ENCODE measurements at places on chromosomes 7 and 10. TPM values are rescaled to one million over a fixed set of nuclear protein-coding genes. Genes with fewer than 3 reads are reported as not detected.

DNA sequence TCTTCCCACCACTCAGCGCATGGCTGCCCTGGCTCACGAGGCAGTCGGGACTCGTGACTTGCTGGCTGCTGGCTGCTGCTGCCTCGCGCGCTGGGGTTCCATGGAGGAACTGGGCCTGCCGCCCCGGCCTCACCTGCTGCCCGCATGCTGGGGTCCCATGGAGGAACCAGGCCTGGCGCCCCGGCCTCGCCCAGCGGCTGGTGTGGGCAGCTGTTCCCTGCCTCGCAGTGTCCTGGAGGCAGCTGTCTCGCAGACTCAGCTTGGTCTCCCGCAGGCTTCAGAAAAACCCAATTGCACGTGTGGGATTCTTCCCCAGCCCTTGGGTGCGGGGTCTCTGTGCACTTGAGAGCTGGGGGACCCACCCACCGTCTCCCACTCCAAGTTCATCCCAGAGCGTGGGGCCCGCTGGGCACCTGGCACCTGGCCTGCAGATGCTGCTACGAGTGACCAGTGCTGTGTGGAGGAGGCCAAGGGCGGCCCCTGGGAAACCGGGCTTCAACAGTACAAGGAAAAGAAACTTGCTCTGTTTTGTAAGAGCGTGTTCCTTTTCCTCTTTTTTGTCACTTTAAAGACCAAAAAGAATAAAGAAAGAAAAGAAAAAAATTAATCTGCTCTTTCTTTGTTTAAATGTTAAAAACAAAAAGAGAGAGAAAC lies 20.4 kb downstream of the PWWP2B start:
- no peaks in the 10 kb centered on the region for H3K36me3 ChIP-seq
- H3K4me1 ChIP-seq = peaks cover 49% of the 10 kb centered on the region
- DNase-seq = no peak
- no peaks in the 10 kb centered on the region for H3K27me3 ChIP-seq

GRCh38 chr10:132113766-132114365 lies 48.1 kb downstream of the JAKMIP3 start:
- no peaks in the 10 kb centered on the region for H3K36me3 ChIP-seq
- no peak for DNase-seq
- no peaks in the 10 kb centered on the region for H3K4me1 ChIP-seq
- H3K27ac ChIP-seq = no peak overlapping the region
- H3K27me3 ChIP-seq = no peaks in the 10 kb centered on the region
- H3K4me3 ChIP-seq = no peak overlapping the region

- H3K27ac ChIP-seq = no peak overlapping the region
- no peaks in the 10 kb centered on the region for H3K4me1 ChIP-seq
- H3K36me3 ChIP-seq = no peaks in the 10 kb centered on the region
- H3K27me3 ChIP-seq = no peaks in the 10 kb centered on the region
Observed at GRCh38 chr10:51066231-51066630, 8.1 kb upstream of the PRKG1 start.

DNA sequence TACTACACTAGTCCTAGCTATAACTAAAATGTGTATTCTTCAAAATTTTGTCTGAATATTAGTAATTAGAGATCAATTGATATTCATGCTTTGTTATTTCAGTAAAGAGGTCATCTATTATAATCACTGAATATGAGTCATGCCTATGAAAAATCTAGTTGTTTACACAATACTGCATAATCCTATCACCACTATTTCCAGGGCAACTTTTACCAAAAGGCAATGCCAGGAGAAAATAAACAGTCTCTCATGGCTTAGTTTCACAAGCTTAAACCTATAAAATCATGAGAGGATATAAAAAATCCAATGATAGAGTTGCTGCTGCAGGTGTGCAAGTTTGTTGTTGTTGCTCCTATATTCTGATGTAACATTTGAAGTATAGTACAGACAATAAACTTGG lies 149.9 kb upstream of the COL1A2 start:
- H3K27ac ChIP-seq = no peak overlapping the region
- DNase-seq = no peak
- H3K36me3 ChIP-seq = no peaks in the 10 kb centered on the region
- H3K27me3 ChIP-seq = no peaks in the 10 kb centered on the region
- H3K4me3 ChIP-seq = no peak overlapping the region

- no peak for DNase-seq
- H3K36me3 ChIP-seq = no peaks in the 10 kb centered on the region
- H3K4me1 ChIP-seq = no peaks in the 10 kb centered on the region
- no peak overlapping the region for H3K4me3 ChIP-seq
- no peaks in the 10 kb centered on the region for H3K27me3 ChIP-seq
Observed at GRCh38 chr7:147980826-147981813, 609.4 kb upstream of the C7orf33 start.

- peaks cover 15% of the 10 kb centered on the region for H3K27me3 ChIP-seq
- H3K4me3 ChIP-seq = no peak overlapping the region
- H3K27ac ChIP-seq = no peak overlapping the region
- H3K4me1 ChIP-seq = peaks cover 10% of the 10 kb centered on the region
Observed at GRCh38 chr10:69728335-69728870, 73.3 kb upstream of the COL13A1 start.

GRCh38 chr10:78781251-78781913 lies 287.4 kb upstream of the ZMIZ1 start:
- no peaks in the 10 kb centered on the region for H3K36me3 ChIP-seq
- H3K4me1 ChIP-seq = peaks cover 20% of the 10 kb centered on the region
- H3K4me3 ChIP-seq = no peak overlapping the region
- H3K27me3 ChIP-seq = no peaks in the 10 kb centered on the region
- H3K27ac ChIP-seq = no peak overlapping the region

- DNase-seq = peak; percentile 56
- 0 out of 2 replicates have a peak overlapping the region, but pooled peaks have one; percentile 16 for H3K27ac ChIP-seq
- peaks cover 16% of the 10 kb centered on the region for H3K4me1 ChIP-seq
- no peaks in the 10 kb centered on the region for H3K27me3 ChIP-seq
Observed at GRCh38 chr10:114545071-114545470, 113.0 kb downstream of the ABLIM1 start.

DNA sequence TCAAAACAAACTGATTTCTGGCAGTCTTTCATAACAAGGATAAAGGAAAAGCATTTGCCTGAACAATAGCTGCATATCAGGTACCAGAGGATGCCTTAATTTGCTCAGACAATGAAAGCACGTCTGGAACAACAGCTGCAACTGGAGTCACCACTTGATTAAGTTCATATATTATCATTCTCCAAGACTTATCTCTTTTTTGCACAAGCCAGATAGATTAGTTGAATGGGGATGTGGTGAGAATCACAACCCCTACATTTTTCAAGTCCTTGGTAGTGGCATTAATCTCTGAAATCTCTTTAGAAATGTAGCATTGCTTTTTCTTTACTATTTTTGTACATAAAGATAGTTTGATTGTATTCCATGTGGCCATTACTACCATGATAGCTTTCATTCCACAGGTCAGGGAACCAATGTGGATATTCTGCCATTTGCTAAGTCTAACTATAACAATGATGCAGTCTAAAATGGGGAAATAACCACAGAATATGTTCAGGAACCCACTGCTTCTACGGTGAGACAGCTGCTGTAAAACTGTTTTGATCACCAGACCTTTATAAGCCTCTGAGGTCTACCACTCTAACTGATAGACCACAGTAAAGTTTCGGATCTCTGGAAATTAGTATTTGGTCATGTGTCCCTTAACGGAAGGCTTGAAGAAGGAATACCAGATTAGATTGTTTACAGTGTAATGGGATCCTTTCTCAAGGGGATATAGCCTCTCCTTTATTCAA lies 1176.2 kb downstream of the DNAJB9 start:
- no peak for DNase-seq
- no peaks in the 10 kb centered on the region for H3K36me3 ChIP-seq
- no peaks in the 10 kb centered on the region for H3K4me1 ChIP-seq
- H3K4me3 ChIP-seq = no peak overlapping the region
- no peak overlapping the region for H3K27ac ChIP-seq

- DNase-seq = no peak
- H3K4me3 ChIP-seq = no peak overlapping the region
- H3K27me3 ChIP-seq = peaks cover 17% of the 10 kb centered on the region
- H3K4me1 ChIP-seq = no peaks in the 10 kb centered on the region
- no peaks in the 10 kb centered on the region for H3K36me3 ChIP-seq
Observed at GRCh38 chr7:71787513-71787912, 624.6 kb downstream of the CALN1 start.

Gene ADCYAP1R1
- not detected for total RNA-seq

Gene GIMAP7
- not detected for total RNA-seq

DNA sequence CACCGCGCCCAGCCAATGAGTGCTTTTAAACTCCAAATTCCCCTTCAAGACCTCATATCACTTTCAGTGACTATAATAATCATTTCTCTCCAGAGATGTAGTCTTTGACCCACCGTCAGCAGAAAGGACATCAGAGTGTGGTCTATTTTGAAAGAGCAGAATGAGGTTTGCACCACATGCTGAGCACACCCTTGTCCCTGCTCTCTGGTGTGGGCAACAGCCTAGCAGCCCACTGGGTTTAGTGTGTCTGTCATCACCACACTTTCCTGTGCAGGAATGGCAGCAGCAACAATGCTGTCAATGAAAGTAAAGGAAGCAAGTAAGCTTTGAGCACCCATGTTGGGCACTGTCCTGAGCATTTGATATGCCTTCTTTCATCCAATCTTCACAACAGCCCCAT lies 122.4 kb downstream of the PLXNA4 start:
- H3K27me3 ChIP-seq = peaks cover 56% of the 10 kb centered on the region
- H3K36me3 ChIP-seq = no peaks in the 10 kb centered on the region
- H3K4me3 ChIP-seq = no peak overlapping the region
- no peaks in the 10 kb centered on the region for H3K4me1 ChIP-seq
- no peak overlapping the region for H3K27ac ChIP-seq
- no peak for DNase-seq

DNA sequence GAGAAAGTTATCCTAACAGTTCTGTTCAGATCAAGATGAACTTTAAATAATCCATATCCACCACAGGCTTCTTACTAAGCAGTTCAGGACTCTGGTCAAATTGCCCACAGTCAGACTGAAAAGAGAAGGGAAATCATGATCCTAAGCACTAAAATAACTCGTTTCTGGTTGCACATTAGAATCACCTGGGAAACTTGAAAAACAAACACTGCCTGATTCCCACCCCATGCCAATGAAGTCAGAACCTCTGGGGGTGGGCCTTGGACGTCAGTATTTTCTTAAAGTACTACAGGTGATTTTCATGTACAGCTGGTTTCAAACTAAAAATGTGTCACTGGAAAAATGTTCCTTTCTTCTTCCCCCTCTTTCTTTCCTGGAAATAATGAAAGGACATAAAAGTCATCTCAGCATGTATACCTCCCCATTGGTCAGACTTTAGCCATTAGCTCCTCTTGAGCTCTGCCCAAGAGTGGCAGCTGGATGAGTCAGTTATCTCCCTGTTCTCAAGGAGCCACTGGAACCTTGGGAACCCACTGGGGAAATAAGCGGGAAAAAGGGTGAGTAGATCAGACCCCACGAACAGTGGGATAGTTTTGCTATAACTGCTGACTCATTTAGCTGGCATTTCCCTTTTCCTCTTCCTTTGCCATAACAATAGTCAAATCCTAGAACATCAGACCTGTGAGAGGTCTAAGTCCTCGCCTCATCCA lies 75.3 kb upstream of the IL6 start:
- DNase-seq = no peak
- H3K27me3 ChIP-seq = no peaks in the 10 kb centered on the region
- H3K27ac ChIP-seq = no peak overlapping the region
- no peak overlapping the region for H3K4me3 ChIP-seq
- no peaks in the 10 kb centered on the region for H3K36me3 ChIP-seq
- H3K4me1 ChIP-seq = peaks cover 15% of the 10 kb centered on the region

GRCh38 chr7:135933509-135934188 lies 43.5 kb downstream of the MTPN start:
- no peaks in the 10 kb centered on the region for H3K4me1 ChIP-seq
- H3K4me3 ChIP-seq = no peak overlapping the region
- no peak for DNase-seq
- peaks cover 8% of the 10 kb centered on the region for H3K36me3 ChIP-seq

GRCh38 chr10:57689596-57690297 lies 577.9 kb downstream of the IPMK start:
- no peaks in the 10 kb centered on the region for H3K27me3 ChIP-seq
- H3K4me1 ChIP-seq = no peaks in the 10 kb centered on the region
- no peaks in the 10 kb centered on the region for H3K36me3 ChIP-seq
- H3K27ac ChIP-seq = no peak overlapping the region
- no peak overlapping the region for H3K4me3 ChIP-seq
- DNase-seq = no peak

Gene HTR7
- total RNA-seq = 0.52 TPM

Gene MEIG1
- total RNA-seq = 4.1 TPM

DNA sequence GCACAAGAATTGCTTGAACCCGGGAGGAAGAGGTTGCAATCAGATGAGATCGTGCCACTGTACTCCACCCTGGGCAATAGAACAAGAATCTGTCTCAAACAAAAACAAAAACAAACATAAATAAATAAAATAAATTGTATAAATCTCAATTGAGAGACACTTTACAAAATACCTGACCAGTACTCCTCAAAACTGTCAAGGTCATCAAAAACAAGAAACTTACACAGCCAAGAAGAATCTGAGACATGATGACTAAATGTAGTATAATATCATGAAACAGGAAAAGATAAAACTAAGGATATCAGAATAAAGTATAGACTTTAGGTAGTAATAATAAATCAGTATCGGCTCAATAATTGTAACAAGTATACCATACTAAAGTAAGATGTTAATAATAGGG lies 26.9 kb upstream of the SEPTIN7 start:
- H3K4me1 ChIP-seq = no peaks in the 10 kb centered on the region
- no peaks in the 10 kb centered on the region for H3K27me3 ChIP-seq
- no peak overlapping the region for H3K27ac ChIP-seq
- H3K36me3 ChIP-seq = no peaks in the 10 kb centered on the region
- no peak overlapping the region for H3K4me3 ChIP-seq

Gene HPSE2
- not detected for total RNA-seq

Gene PNLIP
- not detected for total RNA-seq

DNA sequence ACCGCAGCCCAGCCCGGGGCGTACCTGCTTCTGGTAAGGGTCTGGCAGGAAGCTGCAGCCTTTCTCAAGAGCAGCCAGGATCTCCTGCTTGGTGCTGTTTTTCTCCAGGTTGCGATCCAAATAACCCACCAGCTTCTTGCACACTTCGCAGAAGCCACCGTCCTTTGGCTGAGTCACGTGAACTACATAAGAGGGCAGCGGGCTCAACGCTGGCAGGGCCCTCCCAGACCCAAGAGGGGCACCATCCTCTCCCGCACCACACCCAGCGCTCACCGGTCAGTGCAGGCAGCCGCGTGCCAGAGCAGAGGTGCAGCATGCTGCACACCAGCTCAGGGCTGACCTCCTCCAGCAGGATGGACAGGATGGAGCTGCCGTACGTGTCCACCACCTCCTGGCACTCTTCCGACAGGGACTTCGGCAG lies 31.6 kb downstream of the PSAP start:
- no peak overlapping the region for H3K4me3 ChIP-seq
- DNase-seq = no peak

DNA sequence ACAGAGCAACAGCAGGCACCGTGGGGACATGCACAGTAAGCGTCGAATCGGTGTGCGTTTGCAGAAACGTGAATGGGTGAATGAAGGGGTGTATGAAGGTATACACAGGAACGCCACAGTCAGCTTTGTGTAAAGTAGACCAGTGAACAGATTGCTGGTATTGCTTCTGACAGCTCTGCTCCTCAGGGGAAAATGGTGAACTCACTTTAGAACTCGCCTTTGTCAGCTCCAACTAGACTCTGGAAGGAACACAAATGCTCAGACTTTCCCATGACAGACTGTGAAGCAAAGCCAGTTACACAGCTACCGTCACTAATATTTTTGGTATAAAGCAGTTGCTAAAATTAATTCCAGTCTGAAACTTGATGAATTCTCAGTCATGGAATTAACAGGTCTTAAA lies 78.9 kb downstream of the CUX1 start:
- H3K4me3 ChIP-seq = no peak overlapping the region
- DNase-seq = no peak
- H3K27me3 ChIP-seq = no peaks in the 10 kb centered on the region
- no peaks in the 10 kb centered on the region for H3K36me3 ChIP-seq
- no peaks in the 10 kb centered on the region for H3K4me1 ChIP-seq
